ENCODE measurements at places on chromosomes 3 and 15.

DNA sequence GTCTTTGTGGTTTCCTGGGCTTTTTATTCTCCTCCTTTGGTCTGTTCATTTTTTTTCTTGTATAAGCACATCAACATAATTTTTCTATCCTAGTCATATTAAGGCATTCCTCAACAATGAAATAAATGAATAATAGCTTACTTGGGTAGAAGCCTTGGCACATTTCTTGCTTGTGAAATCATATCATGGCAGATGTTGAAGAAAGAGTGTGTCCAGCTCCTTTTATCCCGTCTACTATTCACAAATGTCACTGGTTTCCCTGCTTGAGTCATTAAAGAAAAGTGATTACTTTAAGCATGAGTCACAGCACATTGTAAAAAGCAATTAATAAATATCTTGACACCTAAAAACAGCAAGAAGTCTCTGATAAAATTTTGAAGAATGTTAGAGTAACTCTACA, 42.1 kb downstream of the MINAR1 start:
- DNase-seq: no peak

DNA sequence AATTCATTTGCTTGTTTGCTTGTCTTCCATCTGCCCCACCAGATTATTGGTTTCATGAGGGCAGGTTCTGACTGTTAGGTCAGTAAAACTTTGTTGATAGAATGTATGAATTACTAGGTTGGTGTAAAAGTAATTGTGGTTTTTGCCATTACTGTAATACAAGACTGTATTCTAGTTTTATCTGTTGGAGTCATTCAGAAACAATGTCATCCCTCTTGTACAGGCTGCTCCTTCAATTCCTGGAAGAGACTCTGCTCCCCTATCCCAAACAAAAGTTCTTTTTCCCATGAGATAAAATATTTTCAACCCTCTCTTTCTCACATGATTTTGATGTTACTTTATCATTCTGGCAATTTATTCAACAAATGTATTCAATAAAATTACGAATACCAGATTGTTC, 115.0 kb downstream of the CHST2 start:
- no peak for DNase-seq

GRCh38 chr3:129502641-129503408, 25.6 kb upstream of the RHO start:
- DNase-seq: no peak

GRCh38 chr15:98715890-98716443, 67.6 kb downstream of the IGF1R start:
- DNase-seq: no peak

DNA sequence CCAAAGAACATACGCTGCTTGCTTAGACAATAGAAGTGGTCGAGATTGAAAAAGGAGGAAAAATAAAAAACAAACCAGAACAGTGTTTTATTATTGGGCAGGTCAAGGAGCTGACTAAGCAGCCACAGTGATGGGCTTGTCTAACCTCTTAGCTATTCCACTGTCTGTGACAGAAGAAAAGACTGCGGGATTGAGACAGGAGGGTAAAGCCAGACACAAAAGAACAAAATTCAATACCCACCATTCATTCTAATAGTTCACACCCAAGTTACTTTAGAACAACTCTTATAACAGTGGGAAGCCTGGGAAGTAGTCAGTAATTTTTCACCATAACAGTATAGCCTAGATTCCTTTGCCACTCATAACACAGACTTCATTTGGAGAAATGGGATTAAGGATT, 435.4 kb downstream of the MFSD1 start:
- no peak for DNase-seq

DNA sequence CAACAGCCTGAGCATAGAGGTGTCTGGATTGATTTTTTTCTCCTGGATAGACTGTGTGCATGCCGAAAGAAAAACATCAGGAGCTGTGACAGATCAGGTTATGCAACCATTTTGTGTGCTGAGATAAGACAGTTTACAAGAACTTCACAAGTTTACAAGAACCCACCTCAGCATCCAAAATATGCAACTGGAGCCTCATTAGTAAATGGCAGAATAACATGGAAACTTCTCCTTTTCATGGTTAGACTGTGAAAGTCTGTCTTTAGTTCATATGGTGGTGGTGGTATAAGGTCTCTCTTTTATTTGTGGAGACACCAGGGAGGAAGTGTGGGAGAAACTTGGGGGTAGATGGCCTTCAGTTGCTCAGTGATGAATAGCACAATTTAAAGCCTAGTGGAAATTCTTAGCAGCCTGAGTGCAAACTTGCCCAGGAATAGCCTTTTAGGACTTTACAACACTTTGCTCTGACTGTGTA, 3.7 kb upstream of the ZNF609 start:
- DNase-seq: no peak

DNA sequence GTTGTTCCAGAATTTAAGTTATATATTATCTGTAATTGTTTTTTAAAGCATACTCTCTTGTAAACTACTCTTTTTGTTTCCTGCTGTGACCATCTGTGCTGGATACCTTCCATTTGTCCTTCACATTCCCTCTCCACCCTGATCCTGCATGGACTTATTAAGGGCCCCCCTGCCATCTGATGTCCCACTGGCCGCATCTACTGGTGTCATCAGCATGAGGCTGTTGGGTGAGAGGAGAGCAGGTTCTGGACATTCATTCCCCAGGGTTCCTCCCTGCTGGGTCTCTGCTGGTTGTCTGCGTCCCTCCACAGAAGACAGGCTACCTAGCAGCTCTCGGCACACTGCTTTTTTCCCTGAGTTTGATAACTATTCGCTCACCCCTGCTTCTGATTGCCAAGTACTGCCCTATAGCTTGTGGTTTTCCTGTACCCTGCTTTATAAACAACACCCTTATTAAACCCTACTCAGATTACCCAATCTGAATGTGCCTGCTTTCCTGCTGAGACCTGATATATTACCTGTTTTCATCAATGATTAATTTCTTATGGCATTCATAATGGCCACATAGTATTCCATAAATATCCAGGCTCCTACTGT, 7.7 kb downstream of the CMTM8 start:
- DNase-seq: no peak

- DNase-seq: no peak
These were observed 15.9 kb downstream of the LMCD1 start for GRCh38 chr3:8517487-8517886.

GRCh38 chr15:101710806-101711205, 13.5 kb downstream of the TARS3 start:
- DNase-seq: no peak

- DNase-seq: no peak
These were observed 28.1 kb upstream of the ELP6 start for GRCh38 chr3:47541583-47542108.

- DNase-seq: peak; percentile 12
These were observed 136.7 kb upstream of the DAZL start for GRCh38 chr3:16741890-16742289.

DNA sequence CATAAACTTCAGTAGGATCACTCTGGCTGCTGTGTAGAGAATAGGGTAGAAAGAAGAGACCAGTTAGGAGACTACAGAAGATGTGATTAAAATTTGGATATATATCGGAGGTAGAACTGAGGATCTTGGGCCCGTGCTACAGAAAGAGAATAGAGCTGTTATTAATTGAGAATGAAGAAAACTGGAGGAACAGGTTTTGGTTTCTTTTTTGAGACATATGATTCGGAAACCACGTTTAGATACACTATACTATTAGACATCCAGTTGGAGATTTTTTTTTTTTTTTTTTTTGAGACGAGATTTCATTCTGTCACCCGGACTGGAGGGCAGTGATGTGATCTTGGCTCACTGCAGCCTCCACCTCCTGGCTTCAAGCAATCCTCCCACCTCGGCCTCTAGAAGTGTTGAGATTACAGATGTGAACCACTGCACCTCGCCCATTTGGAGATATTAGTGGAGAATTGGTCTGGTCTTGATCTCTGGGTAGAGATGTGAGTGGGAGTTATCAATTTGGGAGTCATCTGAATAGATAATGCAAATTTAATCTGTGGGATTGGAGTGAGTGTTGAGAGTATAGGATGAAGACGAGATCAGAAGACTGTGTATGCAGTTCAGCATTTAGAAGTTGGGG, 50.9 kb downstream of the TCF12 start:
- no peak for DNase-seq

DNA sequence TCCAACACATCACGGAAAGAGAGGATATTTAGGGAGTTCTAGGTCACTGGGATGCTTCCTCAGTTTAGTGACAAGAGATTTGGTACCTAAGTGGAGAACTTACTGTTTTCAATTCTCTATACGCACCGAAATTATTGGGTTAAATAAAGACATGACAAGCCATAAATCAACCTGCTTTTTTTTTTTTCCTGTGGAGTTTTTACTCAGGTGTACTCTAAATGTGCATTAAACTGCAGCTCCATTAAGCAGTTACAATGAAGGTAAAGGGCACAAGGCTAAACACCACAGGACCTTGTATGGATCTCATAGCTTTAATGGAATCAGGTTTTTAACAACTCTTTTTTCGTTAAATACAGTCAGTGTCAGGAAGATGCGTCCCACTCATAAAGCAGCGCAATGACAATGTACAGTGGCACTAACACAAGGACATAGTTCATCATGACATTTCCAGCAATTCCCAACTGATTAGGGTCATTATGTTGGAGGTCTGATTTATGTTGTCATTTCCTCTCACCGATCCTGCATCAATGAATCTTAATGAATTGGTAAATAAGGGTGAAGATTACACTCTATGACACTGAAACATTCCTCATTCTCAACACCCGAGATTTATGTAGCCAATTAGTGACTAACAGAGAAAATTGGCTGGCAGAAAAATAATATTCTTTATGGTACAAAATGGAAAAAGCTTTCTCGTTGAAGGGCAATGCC, 355.2 kb downstream of the FOXP1 start:
- no peak for DNase-seq

- DNase-seq: no peak
These were observed 185.8 kb upstream of the TTC14 start for GRCh38 chr3:180416111-180416594.

DNA sequence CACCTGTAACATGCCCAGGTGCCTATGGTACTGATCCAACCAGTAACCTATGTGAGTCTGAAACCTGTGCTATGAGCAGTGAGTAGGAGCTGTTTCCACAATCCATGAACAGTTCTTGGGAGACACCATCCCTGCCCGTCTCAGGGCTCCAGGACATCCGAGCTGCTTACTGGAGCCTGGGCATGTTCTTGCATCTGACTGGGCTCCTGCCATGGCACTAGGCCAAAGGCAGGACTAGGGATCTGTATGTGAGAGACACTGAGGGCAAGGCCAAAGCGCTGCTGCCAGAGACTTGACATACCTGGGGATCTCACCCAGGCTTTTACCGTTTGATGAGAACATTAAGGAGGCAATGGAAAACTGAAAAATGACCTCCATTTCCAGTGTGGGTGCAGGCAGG, 59.8 kb downstream of the WDR76 start:
- DNase-seq: no peak

GRCh38 chr3:1235526-1236120, 142.8 kb downstream of the CNTN6 start:
- no peak for DNase-seq

DNA sequence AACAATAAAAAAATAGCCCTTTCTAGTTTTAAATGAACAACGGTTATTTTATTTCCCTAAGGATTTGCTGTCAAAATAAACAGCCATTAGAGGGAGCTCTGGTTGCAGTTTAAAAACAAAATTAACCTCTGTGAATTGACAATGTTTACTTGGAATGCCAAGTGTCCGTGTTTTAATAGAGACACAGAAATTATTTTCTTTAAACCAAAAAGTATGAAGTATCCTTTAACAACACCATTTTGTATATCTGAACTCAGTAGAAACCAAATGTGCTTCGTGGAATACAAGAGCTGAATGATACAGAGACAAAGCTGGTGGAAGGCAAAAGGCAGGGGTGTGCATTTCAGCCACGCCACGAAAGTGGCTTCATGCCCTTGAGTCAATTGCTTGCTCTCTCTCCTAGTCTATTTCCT, 74.4 kb downstream of the MOBP start:
- DNase-seq: no peak

GRCh38 chr3:32181365-32181764, 57.1 kb upstream of the CMTM8 start:
- DNase-seq: no peak

GRCh38 chr15:91265416-91265940, 165.4 kb downstream of the SV2B start:
- DNase-seq: no peak

- DNase-seq: no peak
These were observed 172.3 kb upstream of the PRICKLE2 start for GRCh38 chr3:64397573-64397972.

DNA sequence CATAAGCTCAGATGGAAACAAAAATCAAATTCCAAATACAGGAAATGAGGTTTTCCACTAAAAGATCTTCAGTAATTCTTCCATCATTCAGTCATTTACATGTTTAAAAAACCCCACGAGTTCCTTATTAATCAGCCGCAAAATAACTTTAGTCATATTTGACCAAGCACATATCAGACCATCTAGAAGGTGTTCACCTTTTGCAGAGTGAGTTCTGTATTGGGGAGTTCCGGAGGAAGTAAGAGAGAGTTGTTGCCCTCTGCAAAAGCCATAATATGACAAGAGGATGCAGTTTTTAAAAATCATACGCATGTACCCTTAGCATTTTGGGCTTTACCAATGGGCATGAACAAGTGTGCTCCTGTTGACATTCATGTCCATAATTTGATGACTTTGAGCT, 61.6 kb downstream of the CCR1 start:
- no peak for DNase-seq

DNA sequence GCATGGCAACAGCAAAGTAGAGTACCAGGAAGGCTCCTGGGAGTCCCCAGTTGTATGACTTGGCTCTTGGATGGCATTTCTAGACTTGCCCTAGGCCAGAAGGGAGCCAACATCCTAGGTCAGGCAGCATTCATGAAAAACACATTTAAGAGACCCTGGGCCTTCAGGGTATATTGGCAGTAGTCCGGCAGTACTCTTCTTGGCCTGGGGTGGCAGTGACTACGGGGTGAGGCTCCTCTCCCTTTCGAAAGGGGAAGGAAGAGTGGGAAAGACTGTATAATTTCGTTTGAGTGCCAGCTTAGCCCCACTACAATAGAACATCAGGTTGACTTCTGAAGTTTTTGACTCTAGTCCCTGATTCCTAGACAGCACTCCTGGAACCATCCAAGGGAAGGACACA, 136.4 kb downstream of the ZIC4 start:
- DNase-seq: no peak

GRCh38 chr3:84184937-84185336, 773.9 kb upstream of the CADM2 start:
- DNase-seq: no peak

- DNase-seq: no peak
These were observed 111.3 kb downstream of the CD47 start for GRCh38 chr3:107979538-107979937.

DNA sequence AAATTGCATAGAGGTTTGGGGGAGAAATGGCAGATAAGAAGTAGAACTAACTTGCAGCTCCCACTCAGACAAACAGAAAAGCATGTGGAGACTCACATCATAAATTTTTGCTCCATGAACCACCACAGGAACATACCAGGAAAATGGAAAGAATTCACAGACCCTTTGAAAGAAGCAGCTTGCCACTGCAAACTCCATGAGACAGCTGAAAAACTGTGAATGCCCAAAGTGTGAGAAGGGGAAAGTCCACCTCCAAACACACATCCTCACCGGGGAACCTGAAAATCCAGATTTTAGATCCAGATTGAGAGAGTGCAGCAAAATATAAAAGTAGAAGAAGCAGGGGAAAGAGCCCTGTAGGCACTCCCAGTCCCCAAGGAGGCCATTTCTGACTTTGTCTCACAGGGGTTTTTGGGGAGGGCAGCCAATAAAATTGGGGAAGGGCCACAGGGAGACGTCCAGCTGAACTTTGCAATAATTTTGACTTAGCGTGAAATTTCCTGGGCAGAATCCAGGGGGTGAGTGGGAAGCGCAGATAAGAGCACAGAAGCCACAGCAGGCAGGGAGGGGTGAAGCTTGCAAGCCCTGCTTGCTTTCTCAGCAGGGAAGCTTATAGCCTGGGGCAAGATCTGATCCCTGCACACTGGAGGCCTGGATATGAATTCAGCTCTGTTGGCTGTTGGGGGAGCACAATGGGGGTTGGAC, 183.4 kb upstream of the UBE2E2 start:
- DNase-seq: peak; percentile 49

Measured in MG63 (cell line).